Activated naive CD4-positive, alpha-beta T cell treated with anti-CD3 and anti-CD28 coated beads, Interleukin-2, amount 50 U/mL, for 16 hours (primary cell): ENCODE measurements at places on chromosomes 6 and 20.

GRCh38 chr20:45918182-45918737 lies 6.3 kb upstream of the PLTP start:
- no peak for DNase-seq

- no peak for DNase-seq
Observed at GRCh38 chr20:33832103-33832804, 21.1 kb downstream of the CHMP4B start.

GRCh38 chr6:154462425-154462824 lies 48.1 kb downstream of the CNKSR3 start:
- DNase-seq, result no peak

DNA sequence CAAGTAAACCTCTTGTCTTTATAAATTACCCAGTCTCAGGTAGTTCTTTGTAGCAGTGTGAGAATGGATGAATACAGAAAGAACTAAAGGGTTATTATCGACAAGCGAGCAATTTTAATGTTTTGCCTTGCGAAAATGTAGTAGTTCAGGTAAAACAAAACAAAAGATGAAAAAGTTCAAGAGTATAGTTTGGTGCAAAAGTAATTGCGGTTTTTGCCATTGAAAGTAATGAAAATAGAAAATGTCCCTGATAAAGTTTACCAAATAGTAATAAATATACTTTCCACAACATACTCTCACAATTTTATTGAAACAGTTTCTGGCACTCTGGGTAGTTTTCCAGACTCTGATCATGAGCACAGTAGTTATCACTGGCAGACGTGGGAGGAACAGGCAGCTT lies 71.9 kb upstream of the SLC35B3 start:
- DNase-seq, result no peak

- DNase-seq, result no peak
Observed at GRCh38 chr20:4951299-4951698, 50.0 kb downstream of the SLC23A2 start.

GRCh38 chr6:13831615-13832014 lies 17.3 kb upstream of the MCUR1 start:
- no peak for DNase-seq

DNA sequence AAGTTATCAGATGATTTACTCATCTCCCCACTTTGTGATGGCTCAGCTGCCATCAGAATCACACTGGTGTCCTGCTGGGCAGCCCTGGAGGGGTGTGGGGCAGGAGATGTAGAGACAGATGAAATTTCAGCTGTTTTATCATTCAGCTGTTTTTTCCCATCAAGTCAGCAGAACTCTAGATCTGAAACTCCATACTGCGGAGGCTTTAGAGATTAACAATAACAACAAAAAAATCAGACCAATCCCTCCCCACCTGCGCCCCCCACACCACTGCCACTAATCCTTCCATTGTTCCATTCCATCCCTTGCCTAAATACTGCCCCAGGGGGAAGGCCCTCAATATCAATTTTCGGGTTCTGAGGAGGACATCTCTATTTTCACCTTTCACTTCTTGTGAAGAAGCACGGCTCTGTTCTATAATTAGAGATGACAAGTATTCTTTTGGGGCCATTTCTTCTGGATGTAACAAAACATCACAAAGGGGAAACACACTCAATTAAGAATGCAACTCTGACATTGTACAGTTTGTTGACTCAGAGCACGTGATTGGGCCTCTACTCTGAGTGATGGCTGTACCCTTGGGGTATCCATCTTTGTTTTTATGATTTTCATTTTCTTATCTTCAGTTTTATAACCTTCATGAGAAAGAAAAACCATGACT lies 396.3 kb downstream of the ZFAND3 start:
- DNase-seq, result no peak

- no peak for DNase-seq
Observed at GRCh38 chr6:121055572-121056163, 278.6 kb downstream of the TBC1D32 start.

- no peak for DNase-seq
Observed at GRCh38 chr20:10568032-10568431, 105.8 kb downstream of the JAG1 start.

DNA sequence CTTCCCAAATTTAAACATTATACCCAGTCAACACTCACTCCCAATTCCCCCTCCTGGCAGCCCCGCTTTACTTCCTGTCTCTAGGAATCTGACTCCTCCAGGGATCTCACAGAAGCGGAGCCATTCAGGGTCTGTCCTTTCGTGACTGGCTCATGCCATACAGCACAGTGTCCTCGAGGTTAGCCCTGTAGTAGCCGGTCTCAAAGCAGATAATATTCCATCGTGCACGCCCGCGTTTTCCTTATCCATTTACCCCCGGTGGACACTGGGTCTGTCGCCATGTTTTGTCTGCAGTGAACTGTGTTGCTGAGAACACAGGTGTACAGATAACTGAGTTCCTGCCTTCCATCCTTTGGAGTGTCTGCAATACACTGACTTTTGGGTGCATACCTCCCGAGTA lies 95.3 kb downstream of the TTLL2 start:
- no peak for DNase-seq

- DNase-seq, result no peak
Observed at GRCh38 chr6:152184573-152184916, 377.1 kb downstream of the ESR1 start.

GRCh38 chr6:160137989-160138835 lies 16.6 kb downstream of the SLC22A1 start:
- peak; percentile 65 for DNase-seq

- DNase-seq, result no peak
Observed at GRCh38 chr20:50924261-50924920, 6.8 kb downstream of the ADNP start.

- no peak for DNase-seq
Observed at GRCh38 chr6:139433631-139434419, 59.4 kb upstream of the CITED2 start.

- DNase-seq, result no peak
Observed at GRCh38 chr20:3990716-3991115, 24.6 kb downstream of the RNF24 start.

DNA sequence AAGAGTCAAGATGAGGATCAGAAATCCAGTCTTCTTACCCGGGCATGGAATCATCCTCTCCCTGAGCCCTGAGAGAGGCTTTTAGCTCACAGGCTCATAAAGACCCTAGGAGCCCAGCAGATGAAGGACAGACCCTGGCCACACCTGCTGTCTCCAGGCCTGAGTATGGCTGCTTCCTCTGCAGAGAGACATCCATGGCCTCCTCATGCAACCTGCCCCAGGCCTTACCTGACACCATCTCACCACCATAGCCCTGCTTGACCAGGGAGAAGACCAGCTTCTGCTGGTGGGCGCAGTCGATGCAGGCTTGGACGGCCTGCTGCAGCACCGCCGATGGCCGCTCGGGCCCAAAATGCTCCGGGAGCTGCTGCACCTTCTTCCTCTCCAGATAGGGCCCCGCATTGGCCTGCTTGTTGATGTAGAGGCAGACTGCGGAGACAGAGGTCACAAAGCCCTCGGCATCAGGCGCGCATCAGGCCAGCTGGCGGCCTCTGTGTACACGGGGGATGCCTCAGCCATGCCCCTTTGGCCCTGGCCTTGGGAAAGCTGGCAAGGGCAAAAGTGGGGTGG lies 77.6 kb downstream of the SCML4 start:
- no peak for DNase-seq

DNA sequence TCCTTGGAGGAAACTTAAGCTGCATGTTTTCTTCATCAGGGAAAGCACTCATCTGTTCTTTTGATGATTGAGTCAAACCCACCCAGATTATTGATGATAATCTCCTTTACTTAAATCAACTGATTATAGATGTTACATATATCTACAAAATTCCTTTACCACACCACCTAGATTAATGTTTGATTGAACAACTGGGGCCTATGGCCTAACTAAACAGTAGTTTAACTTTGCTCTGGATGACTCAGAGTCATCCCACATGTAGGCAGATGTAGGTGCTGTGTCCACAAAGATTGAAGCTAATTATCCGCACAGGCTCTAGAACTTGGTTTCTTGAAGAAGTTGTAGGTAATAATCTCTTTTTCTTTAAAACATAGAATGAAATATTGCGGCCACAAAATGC lies 42.2 kb downstream of the PKIB start:
- no peak for DNase-seq

DNA sequence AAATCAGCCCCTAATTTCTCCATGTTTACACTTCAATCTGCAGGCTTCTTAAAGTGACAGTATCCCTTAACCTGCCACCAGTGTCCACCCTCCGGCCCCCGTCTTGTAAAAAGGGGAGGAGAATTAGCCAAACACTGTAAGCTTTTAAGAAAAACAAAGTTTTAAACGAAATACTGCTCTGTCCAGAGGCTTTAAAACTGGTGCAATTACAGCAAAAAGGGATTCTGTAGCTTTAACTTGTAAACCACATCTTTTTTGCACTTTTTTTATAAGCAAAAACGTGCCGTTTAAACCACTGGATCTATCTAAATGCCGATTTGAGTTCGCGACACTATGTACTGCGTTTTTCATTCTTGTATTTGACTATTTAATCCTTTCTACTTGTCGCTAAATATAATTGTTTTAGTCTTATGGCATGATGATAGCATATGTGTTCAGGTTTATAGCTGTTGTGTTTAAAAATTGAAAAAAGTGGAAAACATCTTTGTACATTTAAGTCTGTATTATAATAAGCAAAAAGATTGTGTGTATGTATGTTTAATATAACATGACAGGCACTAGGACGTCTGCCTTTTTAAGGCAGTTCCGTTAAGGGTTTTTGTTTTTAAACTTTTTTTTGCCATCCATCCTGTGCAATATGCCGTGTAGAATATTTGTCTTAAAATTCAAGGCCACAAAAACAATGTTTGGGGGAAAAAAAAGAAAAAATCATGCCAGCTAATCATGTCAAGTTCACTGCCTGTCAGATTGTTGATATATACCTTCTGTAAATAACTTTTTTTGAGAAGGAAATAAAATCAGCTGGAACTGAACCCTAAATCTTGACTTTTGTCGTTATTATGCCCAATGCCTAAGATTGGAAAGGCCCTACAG lies 4.5 kb downstream of the SOX4 start:
- DNase-seq, result no peak

DNA sequence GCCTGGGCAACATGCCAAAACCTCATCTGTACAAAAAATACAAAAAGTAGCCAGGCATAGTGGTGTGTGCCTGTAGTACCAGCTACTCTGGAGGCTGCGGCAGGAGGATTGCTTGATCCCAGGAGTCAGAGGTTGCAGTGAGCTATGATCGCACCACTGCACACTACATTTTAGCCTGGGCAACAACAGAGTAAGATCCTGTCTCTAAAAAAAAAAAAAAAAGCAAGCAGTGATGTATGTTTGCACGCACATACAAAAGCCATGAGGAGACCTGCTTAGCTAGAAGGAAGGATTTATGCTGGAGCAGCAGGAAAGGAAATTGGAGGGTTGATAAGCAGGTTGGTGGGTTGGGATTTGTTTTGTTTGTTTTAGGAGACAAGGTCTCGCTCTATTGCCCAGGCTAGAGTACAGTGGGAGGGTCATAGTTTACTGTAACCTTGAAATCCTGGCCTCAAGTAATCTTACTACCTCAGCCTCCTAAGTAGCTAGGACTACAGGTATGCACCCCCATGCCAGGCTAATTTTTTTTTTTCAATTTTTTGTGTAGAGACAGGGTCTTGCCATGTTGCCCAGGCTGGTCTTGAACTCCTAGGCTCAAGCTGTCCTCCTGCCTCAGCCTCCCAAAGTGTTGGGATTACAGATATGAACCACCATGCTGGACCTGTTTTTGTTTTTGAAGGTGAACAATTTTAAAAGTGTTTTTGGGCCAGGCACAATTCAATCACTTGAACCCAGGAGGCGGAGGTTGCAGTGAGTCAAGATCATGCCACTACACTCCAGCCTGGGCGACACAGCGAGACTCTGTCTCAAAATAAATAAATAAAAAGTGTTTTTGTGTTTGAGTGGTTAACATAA lies 4.0 kb downstream of the ZSWIM3 start:
- no peak for DNase-seq

DNA sequence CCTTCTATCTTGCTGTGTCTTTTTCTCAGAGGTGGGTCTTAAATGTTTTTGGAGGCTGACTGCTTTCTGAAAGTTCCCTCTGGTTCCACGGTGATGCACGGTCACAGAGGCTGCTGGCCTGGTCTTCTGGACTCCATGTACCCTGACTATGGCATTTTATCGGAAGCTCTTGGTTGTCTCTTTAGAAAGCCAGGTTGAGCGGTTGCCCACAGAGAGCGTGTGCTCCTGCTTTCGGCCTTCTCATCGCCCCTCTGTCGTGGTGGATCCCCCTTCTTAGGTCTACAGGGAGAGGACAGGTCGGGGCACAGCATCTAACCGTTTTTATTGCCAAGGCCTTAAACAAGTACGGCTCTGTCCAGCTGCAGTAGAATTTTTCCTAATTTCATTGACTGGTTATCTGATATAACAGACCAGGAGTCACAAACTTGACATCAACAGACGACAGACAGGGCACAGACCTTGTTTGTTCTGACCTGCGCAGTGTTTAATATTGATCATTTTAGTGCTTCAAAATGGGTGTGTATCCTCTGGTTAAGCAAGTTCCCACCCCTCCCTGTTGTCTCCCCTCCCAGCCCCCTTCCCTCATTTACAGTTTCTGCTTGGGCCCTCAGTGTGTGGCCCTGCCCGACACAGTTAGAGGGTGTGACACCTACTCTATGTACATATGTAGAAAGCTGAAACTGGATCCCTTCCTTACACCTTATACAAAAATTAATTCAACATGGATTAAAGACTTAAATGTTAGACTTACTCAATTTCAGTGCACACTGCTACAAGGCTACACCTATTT lies 24.7 kb downstream of the SYTL3 start:
- no peak for DNase-seq

- no peak for DNase-seq
Observed at GRCh38 chr6:86500035-86500434, 437.3 kb upstream of the HTR1E start.

DNA sequence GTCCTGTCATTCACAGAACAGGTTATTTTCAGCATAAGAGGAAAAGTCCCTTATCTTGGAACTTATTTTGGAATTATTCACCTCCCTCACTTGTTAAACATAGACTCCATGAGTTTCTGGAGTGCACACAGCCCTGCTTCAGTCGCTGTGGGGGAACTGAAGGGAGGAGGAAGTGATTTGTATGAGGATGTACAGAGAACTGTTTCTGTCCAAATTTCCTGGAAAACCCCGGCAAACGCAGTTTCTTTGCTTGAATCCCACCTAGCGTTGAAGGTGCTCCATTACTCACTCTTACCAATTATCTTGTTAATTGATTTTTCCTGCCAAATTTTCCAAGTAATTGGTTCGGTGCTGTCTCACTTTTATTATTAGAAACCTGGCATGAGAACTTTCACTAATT lies 78.0 kb upstream of the AGPAT4 start:
- no peak for DNase-seq

- no peak for DNase-seq
Observed at GRCh38 chr6:25579391-25579883, 72.6 kb upstream of the SCGN start.

GRCh38 chr20:38987777-38988176 lies 25.6 kb downstream of the DHX35 start:
- no peak for DNase-seq
